ENCODE measurements at places on chromosomes 5 and 9.

DNA sequence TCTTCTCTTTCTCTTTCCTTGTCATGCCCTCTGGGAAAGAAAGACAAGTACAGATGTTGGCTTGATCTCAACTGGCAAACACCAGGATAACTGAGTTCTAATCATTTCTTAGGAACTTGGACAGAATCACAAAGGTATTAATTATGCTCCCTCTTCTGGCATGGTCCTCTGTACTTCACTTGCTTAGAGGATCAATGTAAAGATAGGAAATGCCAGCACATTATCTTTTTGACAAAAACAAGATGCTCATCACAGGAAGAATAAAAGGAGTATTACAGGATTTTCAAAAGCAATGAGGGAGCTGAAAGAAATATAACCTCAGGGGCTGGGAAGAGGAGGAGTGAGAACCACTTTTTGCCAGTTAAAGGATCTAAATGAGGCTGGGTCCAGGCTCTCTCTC lies 70.6 kb downstream of the LHFPL2 start:
- no peak for DNase-seq

DNA sequence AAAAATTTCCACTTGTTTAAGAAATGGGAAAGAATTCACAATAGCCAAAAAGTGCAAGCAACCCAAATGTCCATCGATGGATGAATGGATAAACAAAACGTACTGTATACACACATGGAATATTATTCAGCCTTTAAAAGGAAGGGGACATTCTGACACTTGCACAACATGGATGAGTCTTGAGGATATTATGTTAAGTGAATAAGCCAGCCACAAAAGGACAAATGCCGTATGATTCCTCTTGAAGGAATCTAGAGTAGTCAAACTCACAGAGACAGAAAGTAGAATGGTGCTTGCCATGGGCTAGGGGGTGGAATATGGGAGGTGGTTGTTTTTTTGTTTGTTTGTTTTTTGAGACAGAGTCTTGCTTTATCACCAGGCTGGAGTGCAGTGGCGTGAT lies 3.8 kb upstream of the ATP6V0E1 start:
- no peak for DNase-seq

GRCh38 chr9:92714016-92714415 lies 44.1 kb upstream of the IPPK start:
- no peak for DNase-seq

DNA sequence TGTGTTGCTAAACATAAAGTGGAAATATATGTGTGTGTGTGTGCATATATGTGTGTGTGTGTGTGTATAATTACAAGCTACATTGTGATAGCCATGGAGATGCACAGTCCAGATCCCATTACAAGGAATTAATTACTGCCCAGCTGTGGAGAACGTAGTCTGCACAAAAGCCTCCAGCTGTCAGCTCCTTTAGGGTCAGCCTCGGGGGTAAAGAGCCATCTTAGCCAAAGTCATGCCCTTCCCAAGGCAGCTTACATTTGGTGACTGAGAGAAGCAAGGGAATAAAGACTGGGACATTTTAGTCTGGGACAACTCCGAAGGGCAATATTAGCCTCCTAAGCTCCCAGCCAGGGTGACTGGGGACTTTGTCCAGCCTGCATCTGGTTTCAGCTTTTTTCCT lies 21.9 kb upstream of the FOCAD start:
- DNase-seq: no peak

DNA sequence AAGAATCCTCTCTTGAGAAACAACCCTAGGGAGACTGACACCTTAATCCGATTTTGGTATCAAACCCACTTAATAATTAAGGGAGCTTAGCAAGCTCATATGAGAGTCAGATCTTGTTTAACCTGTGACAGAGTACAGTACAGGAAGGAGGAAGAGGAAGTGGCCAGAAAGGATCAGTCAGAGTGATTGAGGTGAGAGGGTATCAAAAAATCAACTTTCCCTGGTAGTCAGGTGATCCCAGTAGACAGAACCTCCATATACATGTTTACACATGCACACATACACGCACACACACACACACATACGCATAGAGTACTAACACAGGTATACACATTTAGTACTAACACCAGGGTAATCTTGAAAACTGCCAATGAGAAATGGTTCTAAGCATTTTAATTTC lies 56.8 kb downstream of the GLIS3 start:
- DNase-seq: no peak

DNA sequence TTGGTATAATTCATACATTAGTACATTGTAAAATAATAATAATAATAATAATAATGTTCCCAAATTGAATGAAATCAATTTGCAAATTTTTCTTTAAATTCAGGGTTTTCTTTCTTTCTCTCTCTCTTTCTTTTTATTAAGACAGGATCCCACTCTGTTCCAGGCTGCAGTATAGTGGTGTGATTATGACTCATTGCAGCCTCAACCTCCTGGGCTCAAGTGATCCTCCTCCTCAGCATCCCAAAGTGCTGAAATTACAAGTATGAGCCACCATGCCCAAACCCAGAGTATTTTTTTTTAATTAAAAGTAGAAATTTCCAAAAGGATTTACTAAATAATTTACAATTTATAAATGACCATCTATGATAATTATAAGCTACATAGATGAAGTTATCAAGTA lies 117.7 kb downstream of the HOMER1 start:
- no peak for DNase-seq

- no peak for DNase-seq
Observed at GRCh38 chr5:123227216-123227615, 138.2 kb downstream of the PRDM6 start.

GRCh38 chr5:136132087-136132486 lies 558 bp upstream of the SMAD5 start:
- DNase-seq: no peak

DNA sequence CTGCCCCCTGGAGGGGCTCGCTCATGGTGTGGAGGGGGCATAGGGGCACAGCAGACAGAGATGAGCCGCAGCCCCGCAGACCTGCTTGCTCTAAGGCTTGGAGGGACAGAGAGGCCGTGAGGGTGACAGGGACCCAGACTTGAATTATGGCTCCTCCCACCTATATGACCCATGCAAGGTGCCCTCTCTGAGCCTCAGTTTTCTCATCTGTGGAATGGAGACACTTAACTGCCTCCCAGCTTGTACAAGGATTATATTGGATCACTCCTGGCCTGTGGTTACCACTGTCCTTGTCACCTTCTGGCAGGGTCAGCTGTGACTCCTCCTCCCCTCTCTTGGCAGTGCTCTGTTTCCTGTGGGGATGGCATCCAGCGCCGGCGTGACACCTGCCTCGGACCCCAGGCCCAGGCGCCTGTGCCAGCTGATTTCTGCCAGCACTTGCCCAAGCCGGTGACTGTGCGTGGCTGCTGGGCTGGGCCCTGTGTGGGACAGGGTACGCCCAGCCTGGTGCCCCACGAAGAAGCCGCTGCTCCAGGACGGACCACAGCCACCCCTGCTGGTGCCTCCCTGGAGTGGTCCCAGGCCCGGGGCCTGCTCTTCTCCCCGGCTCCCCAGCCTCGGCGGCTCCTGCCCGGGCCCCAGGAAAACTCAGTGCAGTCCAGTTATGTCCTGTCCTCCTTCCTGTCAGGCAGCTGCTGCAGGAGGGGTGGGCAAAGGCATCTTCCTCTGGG lies 4.7 kb upstream of the CACFD1 start:
- DNase-seq: no peak

DNA sequence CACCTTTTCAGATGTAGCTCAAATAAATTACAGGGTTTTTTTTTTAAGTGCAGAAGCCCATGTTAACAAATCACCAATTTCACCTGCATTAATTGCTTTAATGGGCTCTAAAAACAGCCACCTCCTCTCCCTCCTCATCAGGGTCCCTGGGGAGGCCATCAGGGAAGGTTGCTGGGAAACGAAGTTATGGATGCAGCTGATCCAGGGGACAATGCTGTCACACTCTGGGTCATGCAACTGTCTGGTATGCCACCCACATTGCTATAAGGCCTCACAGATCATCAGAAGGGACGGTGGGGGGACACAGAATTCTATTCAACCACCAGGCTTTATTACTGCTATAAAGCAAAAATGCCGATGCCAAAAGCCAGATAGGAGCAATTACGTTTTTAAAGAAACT lies 9.3 kb downstream of the WHRN start:
- DNase-seq: no peak

DNA sequence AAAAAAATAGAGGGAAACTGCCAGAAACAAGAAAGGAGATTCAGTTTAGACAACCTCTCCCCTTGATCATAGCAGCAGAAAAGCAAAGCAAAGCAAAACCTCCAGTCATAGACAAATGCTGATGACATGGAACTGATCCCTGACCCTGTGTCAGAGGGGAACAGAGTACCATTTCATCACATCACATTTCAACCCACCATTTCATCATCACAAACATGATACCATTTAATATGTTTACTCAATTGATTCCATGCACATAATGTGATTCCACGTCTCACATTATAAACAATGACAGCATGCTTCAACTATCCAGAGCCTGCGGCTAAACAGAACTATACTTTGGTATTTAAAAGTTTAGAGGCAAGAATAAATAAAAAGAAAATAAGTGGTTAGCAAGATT lies 28.7 kb upstream of the ACOT12 start:
- DNase-seq: peak; percentile 96

DNA sequence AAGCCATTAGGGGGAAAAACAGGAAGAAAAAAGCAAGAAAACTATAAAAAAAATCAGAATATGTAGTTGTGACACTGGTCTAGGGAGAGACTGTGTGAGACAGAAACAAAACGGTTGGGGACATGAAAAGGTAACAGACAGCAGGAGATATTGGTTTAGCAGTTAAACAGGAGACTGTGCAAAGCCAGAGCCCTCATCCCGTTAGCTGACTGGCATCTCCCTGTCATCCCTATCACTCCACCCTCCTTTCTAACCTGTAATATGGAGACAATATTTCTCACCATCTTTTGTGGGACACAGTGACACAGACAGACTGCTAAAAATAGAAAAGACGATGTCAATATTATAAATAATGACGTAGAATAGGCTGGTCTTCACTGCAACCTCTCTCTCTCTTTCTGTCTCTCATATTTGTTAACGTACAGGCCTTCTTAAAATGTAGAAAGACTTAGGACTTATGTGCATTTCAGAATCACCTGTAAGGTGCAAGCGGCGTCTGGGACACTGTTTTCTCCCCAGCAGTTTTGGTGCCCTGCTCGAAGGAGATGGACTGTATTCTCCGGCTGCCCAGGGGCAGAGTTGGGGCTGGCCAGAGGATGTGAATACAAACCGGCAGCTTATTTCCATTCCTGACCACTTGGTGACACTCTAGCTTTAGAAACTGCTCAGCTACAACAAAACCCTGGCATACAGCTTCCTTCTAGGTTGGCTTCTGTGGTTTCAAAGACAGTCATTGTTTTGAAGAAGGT lies 190.6 kb downstream of the MAT2B start:
- DNase-seq: peak; percentile 83

Data from adipocyte (in vitro differentiated cells).